ENCODE measurements at places on chromosomes 6 and 20.

DNA sequence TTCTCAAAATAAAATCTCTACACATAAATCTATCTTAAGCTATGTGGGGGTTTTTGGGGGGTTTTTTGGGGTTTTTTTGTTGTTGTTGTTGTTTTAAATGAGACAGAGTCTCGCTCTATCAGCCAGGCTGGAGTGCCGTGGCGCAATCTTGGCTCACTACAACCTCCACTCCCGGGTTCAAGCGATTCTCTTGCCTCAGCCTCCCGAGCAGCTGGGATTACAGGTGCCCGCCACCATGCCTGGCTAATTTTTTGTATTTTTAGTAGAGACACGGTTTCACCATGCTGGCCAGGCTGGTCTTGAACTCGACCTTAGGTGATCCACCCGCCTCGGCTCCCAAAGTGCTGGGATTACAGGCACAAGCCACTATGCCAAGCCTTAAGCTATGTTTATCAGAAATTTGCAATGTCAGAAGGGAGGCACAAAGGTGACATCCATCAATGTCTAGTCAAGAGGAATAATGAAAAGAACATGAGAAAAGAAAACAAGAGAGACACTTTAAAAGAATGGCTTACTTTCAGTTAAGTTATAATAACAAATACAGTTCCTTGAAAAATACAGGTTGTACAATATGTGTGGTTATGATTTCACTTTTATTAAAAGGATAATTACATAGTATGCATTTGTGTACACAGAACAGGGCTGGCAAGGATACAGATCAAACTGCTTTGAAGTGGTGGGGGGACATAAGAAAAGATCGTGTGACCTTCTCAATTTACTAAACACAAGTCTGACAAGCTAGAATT is 28.6 kb downstream of the SLC23A2 start:
- no peak for DNase-seq

GRCh38 chr6:73058736-73059135 is 166.6 kb downstream of the KHDC1L start:
- DNase-seq = no peak

DNA sequence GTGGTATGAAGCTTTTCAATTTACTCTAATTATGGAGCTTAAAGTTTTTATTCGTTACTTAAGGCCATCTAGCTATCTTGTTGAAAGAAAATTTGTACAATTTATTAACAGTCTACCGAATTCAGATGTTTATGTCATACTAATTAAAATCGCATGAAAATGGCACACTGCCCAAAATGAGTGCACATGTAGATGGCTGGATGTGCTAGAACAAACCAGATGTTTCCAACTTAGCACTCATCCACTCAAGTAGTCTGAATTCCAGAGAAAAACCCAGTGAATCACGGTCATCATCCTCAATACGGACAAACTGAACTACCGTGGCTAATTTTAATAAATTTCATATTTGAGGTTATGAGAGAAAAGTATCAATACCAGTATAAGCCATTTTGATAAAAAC is 70.4 kb downstream of the COL12A1 start:
- DNase-seq = no peak

DNA sequence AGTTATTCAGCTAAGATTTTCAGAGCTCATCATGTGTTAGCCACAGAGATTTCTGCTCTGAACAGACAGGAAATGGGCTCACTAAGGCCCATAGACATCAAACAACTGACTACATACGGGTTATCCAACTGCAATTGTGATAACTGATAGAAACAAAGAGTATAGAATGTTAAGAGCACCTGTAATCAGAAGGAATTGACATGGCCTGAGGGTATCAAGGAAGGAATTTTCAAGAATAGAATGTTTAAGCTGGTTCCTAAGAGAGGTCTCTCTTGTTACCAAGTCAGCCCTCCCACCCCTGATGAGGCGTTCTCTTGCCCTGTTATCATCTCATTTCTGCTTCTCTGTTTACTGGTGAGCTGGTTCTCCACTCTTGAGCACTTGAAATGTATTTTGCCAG is at the start of gene MEI4:
Gene MEI4, plus strand, starts transcription at position 301 of the 400 bp plus-strand sequence. CDS start 37,633 bp downstream, outside the sequence.
- DNase-seq = no peak

DNA sequence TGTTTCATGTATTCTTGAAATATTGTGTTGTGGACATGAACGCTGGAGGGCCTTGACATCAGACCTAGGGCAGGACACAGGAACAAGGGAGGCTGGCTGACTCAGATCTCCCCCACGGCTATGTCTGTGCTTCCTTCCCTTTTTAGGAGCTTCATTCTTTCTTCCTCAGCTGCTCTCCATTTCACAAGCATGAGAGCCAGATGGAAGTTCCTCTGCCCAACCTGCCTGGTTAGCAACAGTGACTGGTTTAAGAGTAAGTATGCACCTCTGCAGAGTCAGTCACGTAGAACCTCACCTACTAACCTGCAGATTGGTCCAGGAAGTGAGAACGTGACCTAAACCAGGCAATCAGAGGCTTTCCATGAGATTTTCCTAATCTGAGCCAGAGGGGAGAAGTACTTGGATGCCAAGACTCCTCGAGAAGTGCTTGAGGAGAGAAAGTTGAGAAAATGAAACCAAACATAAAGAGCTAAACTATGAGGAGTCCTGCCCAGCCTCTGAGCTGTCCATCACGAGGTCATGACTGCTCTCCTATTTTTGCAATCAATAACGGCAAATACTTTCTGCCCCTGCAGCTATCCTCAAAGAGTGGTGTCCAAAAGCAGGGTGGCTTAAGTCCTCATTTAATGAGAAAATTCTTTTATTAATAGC is 465.2 kb upstream of the CITED2 start:
- DNase-seq = no peak

DNA sequence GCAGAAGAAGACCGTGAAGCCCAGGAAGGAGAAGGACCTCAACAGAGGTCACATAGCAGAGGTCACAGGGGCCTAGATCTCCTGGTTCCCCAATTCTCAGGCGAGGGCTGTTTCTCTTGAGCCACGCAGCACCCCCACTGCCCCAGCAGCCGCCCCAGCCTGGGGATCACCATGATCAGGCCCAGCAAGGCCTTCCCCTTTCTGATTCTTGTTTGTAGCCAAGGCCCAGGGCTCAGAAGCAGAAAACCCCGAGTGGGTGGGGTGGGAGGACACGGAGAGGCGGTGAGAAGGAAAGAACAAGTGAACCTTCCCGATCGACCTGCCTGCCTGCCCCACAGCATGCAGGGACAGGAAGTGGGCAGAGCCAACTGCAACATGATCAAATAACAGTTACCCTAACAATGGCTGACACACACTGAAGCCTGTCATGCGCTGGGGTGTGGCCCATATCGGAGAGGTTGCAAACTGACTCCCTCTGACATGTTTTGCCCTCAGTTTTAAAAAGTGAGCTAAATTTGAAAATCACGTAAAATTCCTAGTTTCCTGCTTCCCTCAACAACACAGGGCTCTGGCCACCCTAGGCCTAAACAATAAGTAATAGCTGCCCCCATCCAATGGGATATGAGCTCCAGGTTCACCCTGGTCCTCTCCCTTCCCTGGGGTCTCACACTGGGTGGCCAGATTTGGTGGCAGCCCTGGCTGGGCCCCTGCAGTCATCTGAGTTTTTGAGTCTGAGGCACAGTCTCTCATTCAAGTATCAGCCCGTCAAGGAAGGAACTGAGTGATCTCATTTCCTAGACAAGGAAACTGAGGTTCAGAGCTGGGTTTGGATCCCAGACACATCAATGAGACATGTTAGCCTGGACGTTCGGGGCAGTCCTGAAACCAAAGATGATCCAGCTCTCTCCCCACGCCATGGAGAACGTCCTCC is 6.5 kb downstream of the PEDS1 start:
- DNase-seq = no peak

DNA sequence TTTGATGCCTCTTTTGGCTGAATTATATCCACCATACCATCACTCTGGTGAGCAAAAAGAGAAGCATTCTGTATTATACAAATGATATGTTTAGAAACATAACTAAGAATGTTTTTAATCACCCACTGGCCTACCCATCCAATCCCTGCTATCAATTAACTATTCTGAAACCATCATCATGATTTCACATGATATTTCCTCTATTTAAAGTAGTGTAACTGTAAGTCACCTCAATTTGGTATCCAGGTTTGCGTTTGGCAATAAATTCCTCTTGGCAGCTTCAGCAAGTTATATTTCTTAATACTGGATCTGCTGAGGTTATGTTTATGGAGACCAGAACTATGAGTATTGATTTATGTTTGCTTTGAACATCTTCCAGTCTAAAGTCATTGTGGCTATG is 332.1 kb downstream of the UTRN start:
- DNase-seq = no peak

GRCh38 chr6:149340200-149340599 is 22.7 kb downstream of the TAB2 start:
- no peak for DNase-seq

Data from esophagus squamous epithelium (tissue), 5 donors.